Muscle of arm (tissue), 14 donors: ENCODE measurements at places on chromosomes 3 and 15.

DNA sequence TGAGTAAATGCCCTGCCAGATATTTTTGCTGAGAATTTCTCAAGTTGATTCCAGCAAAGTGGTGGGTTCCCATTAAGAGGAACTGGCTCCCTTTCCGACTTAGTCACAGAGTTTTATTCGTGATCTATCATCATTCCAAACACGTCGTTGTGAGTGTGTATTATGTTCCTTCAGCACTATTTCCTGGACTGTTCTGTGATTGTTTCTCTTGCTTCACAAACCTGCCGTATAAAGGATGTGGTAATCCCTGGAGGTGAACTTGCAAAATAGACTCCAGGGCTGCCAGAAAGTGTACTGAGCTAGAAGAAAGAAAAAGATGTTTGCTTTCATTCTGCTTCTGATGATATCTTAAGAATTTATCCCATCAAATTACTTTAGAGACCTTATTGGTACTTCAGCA lies 14.5 kb upstream of the CAPN3 start:
- no peak for DNase-seq

- DNase-seq = no peak
These were observed 62.3 kb downstream of the CHSY1 start for GRCh38 chr15:101189409-101190091.

GRCh38 chr3:100563652-100564211 lies 45.7 kb upstream of the ADGRG7 start:
- no peak for DNase-seq

DNA sequence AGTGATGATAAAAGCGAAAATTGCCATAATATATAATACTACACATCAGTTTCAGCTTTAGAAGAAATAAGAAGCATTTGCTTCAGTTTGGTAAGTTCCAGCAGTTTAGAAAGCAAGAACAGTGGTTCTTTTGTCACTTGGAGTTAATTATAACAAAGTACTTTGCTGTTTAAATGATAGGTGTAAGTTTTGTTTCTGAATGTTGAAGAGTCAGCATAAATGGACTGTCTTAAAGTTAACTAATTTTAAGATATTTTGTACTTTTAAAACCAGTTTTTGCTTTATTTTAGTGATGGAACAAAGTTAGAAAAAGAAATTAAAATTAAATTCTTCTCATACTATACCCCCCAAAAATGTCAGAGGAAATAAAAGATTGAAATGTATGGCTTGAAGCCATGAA lies 24.6 kb downstream of the CHCHD6 start:
- no peak for DNase-seq

DNA sequence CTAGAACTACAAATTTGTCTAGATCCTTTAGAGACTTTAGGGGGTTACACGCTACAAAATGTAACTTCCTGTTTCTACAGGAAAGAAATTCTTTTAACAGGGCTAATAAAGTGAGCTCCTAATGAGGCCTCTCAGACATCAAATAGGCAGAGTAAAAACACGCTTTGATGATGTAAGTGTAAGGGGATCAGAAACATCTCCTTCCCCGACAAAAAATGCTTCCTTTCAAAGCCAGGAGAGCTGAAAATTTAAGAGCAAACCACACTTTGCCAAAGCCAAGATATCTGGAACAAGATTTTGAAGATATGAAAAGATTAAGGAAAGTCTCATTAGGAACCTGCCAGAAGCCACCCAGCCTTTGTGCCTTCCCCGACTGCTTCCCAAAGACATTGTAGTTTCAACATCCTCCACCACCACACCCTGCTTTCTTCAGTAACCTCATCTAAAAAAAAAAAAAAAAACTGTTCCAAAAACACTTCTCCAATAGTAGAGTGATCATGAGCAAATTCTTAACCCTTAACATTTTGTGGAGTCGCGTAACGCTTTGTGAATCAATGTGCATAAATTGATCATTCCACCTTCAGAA lies 505.0 kb upstream of the THBS1 start:
- DNase-seq = no peak

- DNase-seq = no peak
These were observed 50.0 kb upstream of the FMN1 start for GRCh38 chr15:33244471-33244870.

GRCh38 chr15:81863162-81863561 lies 182.7 kb downstream of the MEX3B start:
- DNase-seq = no peak

DNA sequence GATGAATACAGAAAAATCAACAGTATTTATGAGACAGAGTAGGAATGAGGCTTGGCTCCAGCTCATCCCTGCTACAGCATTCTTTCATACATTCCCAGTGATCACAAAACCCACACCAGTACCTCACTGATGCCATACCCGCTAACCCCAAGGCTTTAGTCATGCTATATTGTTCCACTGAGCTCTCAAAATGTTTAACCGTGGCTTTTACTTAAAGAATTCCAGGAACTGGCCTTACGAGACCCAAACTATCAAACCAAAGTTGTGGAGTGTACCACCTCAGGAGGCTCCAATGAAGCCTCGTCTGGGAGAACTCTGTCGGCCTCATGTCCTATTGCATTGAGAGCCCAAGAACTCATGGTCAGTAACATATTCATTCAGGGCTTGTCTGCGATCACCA lies 278.9 kb downstream of the ULK4 start:
- no peak for DNase-seq

DNA sequence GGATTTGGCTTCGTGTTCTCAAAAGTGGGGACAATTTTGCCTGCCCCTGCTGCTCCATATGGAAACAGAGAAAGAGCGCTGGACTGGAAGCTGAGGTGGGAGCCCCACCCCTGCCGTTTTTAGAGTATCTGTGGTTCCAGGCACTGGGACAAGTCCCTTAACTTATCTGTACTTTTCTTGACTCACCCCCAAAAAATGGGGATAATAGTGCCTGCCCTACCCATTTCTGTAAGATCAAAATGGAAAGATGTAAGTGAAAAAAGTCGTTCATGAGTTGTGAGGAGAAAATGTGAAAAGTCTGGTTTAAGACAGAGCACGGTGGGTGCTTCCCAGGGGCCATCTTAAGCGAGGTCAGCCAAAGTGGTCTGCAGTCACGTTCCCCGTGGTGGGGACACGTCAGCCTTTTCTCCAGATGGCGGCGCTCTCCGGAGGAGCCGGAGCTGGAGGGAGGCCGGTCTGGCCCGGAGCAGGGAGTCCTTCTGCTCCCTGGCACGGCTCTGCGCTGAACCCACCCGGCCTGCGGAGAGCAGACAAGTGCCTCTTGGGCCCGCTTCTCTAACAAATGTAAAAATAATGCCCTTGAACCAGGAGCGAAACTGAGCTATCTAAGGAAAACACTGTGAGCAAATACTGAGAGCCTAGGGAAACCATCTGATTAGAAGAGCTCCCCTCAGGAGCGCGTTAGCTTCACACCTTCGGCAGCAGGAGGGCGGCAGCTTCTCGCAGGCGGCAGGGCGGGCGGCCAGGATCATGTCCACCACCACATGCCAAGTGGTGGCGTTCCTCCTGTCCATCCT lies at the start of gene CLDN18:
Gene CLDN18, plus strand, starts transcription at position 690 of the 797 bp plus-strand sequence. Its CDS starts 61 bp downstream, at position 751.
- no peak for DNase-seq

DNA sequence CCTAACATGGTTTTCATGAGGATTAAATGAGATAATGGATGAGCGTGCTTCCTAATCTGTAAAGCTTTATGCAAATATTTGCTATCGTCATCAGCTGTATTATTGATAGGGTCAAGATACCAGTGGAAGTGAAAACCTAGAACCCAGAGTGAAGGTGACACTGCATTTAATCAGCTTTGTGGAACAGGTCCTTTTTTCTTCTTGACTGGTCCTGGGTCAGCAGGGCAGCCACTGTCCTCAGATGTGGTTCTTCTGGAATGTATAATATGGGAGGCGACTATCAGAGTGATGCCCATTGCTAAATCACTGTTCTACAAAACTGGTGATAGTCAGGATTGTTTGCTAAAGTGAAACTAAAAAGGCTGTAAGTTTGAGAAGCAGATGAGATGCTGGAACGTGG lies 41.4 kb downstream of the SORD start:
- no peak for DNase-seq

GRCh38 chr3:29373131-29373680 lies 92.3 kb downstream of the RBMS3 start:
- no peak for DNase-seq

DNA sequence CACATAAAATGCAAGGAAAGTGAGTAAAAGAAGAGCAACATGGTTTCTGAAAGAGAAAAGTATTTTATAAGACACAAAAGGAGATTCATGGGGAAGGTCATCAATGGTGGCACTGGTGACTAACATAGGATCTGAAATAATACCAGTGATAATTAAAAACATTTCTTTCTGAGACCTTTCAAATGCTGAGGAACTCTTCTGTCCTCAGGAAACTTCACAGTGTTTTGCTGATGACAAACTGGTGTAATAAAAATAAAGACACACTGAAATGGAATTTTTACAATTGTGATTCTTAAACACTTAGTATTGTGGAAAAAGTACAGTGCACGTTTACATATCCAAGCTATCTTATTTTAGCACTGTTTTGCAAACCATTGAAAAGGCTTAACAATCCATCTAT lies 80.4 kb upstream of the ZBTB20 start:
- DNase-seq = no peak

- no peak for DNase-seq
These were observed 11.6 kb downstream of the TRPC1 start for GRCh38 chr3:142735462-142735861.

- no peak for DNase-seq
These were observed 525.8 kb downstream of the SHQ1 start for GRCh38 chr3:72322264-72322976.

GRCh38 chr3:172635588-172635987 lies 75.3 kb downstream of the NCEH1 start:
- DNase-seq = no peak

GRCh38 chr15:68204776-68205557 lies at the start of gene CALML4:
TSS of gene CALML4 (minus strand) at chr15:68205332. CDS start at chr15:68205247, 85 bp downstream.
- peak; percentile 77 for DNase-seq

DNA sequence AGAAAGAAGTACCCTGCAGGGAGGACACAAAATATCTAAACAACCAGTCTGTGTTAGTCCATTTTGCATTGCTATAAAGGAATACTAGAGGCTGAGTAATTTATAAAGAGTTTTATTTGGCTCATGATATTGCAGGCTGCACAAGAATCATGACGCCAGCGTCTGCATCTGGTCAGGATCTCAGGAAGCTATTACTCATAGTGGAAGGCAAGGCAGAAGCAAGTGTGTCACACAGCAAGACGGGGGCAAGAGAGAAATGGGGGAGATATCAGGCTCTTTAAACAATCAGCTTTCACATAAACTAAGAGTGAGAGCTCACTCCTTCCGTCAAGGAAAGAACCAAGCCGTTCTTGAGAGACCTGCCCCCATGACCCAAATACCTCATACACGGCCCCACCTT lies 614.8 kb downstream of the ZIC1 start:
- no peak for DNase-seq
